H9 (cell line): ENCODE measurements at places on chromosomes 5 and 9.

DNA sequence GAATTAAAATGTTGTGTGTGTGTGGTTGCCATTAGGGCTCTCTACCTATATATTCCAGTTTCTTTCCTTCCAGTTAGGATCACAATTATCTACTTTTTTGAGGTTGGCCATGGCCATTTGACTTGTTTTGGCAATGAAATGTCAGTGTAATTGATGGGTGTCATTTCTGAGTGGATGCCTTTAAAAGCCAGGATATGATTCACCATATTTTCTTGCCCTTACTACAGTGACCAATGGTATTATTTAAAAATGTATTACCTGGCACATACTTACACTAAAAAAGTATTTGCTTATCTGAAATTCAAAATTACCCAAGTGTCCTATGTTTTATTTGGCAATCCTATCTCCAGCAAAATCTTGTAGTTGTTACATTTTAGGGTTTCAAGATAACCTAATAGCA lies 258.7 kb upstream of the ACTBL2 start:
- no peak for DNase-seq

- DNase-seq: no peak
Observed at GRCh38 chr9:106119176-106119575, 424.8 kb downstream of the TMEM38B start.

DNA sequence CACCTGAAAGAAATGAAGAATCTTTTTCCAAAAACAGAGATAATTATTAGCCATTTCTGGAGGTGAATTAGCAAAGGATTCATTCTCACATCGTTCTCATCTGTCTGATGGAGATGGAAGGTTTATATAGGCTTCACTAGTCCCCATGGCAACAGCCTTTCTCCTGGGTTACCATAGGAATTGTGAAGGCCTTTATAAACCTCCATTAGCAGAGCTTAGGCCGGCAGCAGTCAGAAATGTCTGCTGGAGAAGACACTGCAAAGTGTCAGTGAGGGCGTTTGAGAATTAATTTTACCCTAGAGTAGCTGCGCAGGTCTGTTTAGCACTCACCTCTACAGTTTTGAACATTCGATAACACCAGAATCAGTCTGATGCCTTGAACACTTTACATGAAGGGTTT lies 290.4 kb upstream of the NR4A3 start:
- DNase-seq: no peak

GRCh38 chr5:58775701-58776262 lies 192.9 kb downstream of the RAB3C start:
- DNase-seq: no peak

DNA sequence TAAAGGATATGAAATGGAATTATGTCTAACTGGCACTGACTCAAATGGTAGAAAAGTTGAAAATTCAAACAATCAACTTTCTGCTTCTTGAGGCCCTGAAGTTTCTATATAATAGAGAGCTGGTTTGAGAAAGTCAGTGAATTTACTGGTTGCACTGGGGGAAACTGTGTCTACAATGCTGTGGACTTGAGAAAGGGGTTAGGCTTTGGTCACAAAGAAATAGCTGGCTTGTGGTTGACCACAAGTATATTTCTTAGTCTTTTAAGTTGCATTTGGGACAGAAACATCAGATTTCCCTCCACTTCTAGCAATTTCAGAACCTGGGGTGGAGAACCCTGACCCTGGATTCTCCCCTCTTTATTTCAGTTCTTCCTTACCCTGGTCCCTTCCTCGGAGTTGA lies 192.6 kb upstream of the ACTBL2 start:
- DNase-seq: no peak

- DNase-seq: no peak
Observed at GRCh38 chr5:6872441-6873160, 159.4 kb downstream of the TENT4A start.

DNA sequence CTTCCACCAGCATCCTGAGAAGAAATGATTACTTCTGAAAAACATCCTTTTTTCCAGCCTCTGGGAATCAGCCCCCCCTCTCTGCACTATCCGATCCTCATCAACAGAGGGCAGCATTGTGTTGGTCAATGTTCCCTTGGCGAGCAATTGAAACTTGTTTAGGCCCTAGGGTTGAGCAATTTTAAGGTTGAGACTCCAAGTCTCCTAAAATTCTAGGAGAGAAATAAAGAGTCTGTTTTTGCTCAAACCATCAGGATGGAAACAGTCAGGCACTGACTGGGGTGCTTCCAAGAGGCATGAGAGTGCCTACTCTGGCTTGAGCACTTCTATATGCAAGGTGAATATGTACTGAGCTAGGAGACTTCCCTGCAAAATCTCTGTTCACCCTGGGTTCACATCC lies 12.4 kb upstream of the CYFIP2 start:
- DNase-seq: peak; percentile 55

GRCh38 chr5:10654566-10654965 lies 90.7 kb downstream of the ANKRD33B start:
- DNase-seq: peak; percentile 10

GRCh38 chr9:91141407-91141965 lies 220.2 kb downstream of the AUH start:
- no peak for DNase-seq

GRCh38 chr5:32346869-32347268 lies 34.1 kb upstream of the MTMR12 start:
- no peak for DNase-seq

- DNase-seq: no peak
Observed at GRCh38 chr5:68246802-68247201, 31.2 kb downstream of the PIK3R1 start.

DNA sequence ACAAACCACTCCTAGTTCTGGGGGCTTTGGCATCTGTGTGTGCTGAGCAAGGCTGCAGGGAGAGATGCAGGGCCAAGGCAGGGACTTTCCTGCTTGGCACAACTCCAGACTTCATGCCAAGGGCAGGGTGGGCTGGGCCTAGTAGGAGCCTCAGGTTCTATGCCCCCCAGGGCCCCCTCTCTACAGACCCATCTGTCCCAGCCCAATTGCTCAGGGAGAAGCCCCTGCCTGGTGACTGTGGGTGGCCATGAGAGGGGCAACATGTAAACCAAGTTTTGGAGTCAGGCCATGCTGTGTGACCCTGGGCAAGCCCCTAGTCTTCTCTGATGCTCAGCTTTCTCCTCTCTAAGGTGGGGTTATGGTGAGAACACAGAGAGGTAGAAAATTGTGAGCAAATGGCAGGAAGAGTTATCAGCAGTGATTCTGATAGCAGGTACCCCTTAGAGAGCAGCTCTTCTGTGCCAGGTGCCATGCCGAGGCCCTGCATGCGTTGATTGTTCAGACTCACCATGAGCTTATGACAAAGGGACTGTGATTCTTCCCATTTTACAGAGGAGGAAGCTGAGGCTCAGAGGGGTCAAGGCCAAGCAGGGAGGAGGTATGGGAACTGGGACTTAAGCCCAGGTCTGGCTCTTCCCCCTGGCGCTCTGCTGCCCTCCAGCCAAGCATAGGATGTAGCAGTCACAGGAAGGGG lies 5.2 kb downstream of the OLFML2A start:
- no peak for DNase-seq

DNA sequence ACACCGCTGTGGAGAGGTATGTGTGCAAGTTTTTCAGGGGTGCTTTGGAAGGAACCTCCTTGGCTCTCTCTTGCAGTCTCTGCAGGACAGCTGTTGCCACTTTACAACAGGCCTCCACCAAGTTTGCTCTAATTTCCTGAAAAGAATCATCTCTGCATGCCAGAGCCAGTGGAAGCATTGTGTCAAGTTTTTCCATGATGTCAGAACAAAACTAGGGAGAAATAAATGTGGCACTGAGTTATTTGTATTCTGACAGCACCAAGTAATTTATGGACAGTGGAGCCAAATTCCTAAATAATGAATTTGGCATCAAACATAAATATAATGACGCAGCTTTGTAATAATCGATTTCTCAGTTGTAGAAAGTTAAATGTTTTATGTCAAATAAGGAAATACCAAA lies 146.9 kb downstream of the KIAA0825 start:
- no peak for DNase-seq

- DNase-seq: peak; percentile 12
Observed at GRCh38 chr5:132238901-132239500, 11.3 kb upstream of the P4HA2 start.

GRCh38 chr9:86093788-86094555 lies 5.4 kb downstream of the GOLM1 start:
- DNase-seq: no peak

- DNase-seq: peak; percentile 75
Observed at GRCh38 chr5:1174122-1174936, 27.1 kb upstream of the SLC6A19 start.

DNA sequence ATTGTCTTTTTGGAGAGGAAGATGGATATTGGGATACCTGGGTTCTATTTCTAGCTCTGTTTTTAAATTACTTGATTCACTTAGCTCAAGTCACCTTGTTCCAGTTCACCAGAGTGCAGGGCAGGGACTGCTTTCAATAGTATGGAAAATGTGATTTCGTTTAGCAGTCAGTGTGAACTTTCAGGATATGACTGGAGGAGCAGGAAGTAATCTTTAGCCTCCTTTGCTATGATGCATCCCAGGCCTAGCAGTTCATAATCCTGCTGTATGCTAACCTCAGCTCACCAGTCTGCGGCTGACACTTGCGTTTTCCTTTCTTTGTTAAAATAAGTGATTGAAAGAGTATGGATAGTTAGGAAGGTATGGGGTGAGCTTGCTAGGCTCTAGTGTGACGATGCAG lies 169.7 kb downstream of the ARHGAP26 start:
- no peak for DNase-seq

DNA sequence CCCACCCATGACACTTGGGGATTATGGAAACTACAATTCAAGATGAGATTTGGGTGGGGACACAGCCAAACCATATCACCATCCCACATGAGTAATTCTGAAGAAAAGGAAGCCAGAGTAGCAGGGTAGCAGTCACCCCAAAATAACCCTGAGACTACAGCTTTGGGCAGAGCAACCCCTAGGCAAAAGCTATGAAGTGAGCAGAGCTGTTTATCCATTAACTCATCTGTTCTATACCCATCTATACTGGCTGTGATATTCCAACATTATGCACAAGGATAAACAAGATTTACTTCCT lies 12.3 kb upstream of the REEP5 start:
- no peak for DNase-seq
